ENCODE measurements at places on chromosomes 3 and 15.

GRCh38 chr15:99369196-99369595, 117.9 kb downstream of the LRRC28 start:
- DNase-seq, result no peak

DNA sequence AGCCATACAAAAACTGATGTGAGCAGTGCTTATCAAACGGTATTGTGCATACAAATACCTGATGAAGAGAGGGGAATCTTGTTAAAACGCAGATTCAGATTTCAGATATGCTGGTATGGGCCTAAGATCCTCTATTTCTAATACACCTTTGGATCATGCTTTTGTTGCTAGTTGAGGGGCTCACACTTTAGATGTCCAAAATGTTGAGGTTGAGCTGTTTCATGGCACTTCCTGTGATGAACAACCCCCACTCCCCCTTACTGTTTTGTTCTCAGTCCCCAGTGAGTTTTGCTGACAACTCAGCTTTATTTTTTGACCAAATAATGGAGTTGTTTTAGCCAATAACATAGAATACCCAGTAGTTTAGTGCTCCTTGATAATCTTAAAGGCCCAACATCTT, 53.2 kb downstream of the ROBO2 start:
- DNase-seq, result no peak

- DNase-seq, result no peak
Observed at GRCh38 chr3:170524073-170524472, 61.8 kb downstream of the SLC7A14 start.

DNA sequence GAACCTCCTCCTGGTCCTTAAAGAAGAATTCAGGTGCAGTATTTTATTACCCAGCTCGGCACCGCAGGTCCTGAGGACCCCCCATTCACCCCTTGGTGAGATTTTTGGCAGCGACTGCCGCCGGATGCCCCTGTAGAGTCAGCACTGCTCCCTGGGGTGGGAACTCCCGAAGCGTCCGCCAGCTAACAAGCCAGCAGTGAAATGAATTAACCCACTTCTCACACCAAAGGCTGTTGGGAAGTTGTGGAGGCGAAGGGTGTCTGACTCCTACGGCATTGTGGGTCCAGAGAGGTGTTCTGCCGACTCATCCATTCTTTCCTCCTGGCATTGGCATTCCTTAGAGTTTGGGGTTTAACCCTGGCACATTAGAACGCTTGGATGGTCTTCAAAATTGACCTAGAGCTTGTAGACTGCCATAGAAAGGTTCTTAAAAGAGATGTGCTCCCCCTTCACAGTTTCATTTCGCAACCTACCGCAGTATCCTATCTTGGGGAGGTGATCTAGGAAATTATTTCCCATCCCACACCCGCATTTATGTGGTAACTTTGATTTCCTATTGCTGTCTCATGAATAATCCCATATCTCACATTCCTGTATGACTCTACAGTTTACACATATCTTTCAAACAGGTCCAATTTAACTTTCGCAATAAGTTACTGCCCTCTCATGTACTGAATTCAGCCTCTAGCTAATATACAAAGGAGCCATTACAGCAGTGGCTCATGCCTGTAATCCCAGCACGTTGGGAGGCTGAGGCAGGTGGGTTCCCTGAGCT, 879 bp upstream of the EIF5A2 start:
- DNase-seq, result peak; percentile 79

- no peak for DNase-seq
Observed at GRCh38 chr3:134037168-134037567, 7.4 kb upstream of the SLCO2A1 start.

GRCh38 chr15:80173022-80173759, 20.4 kb downstream of the FAH start:
- peak; percentile 72 for DNase-seq

Data from adipocyte (in vitro differentiated cells).